ENCODE measurements at places on chromosomes 6 and 20.
A peak's percentile ranks its signal among the peaks of the same experiment; 100 is the strongest.

GRCh38 chr6:160972111-160972510 lies 19.5 kb upstream of the MAP3K4 start:
- no peak for DNase-seq

- DNase-seq = peak; percentile 50
These were observed 113.5 kb upstream of the BTN3A2 start for GRCh38 chr6:26251354-26252076.

DNA sequence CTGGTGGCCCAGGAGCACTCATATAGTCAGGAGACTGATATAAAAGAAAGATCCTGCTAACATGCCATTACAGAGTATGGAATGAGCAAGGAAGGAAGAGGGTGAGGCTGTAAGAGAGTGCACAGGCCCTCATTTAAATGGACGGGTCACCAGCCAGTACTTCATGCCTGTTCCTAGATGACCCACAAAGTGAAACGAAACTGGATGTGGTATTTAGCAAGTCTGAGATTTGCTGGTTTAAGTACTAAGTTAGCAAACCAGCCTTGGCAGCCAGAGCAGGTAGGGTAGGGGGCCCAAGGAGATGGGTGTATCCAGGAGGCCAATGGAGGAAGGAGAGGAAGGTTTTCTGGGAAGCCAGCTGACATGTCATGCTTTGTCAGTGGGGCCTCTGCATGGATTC lies 15.9 kb downstream of the NT5E start:
- DNase-seq = no peak

- DNase-seq = no peak
These were observed 12.0 kb downstream of the GCLC start for GRCh38 chr6:53532942-53533341.
